Pulmonary artery endothelial cell (primary cell): ENCODE measurements at places on chromosomes 13 and 19. TPM values are rescaled to one million over a fixed set of nuclear protein-coding genes. Genes with fewer than 3 reads are reported as not detected.

Gene OR7A5
- not detected in 2 replicates for total RNA-seq

DNA sequence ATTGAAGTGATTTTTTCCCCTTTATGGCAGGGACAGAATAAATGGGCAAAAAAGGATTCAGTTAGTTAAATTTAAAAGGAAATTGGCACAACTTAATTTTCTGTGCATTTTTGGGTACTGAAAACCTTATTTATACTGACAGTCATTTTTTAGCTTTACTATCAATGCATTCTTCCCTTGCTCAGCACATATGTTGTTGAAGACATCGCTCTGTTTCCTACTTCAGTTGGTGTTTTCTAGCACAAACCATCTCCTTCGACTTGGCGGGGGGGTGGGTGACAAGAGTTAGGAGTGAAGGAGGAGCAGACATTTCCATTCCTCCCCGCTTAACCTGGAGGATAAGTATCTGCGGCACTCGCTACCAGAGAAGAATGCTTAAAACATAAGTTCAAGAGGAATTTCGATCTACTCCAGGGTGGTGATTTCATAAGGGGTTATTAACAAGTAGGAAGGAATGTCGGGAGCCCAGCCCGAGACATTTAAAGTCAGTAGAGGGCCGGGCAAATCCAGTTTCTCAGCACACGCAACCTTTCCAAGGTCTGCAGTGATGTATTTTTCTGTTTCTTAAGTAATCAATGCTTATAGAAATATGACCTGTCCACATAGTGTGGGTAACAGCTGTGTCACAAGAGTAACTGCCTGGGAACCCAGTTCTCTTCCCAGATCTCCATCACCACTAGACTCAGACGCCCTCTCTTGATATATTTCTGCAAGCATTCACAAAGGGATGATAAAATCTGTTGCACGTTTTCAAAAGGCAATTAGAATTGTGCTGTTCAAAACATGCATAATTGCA is 525.8 kb downstream of the MYO16 start:
- no peak for DNase-seq

- DNase-seq, result no peak
Measured at GRCh38 chr13:109309625-109310363, 476.6 kb downstream of the IRS2 start.

Gene SIGLECL1
- not detected in 2 replicates for total RNA-seq

Gene GPR18
- total RNA-seq, result not detected in 2 replicates

Gene RFPL4A
- 0.11 and 0.13 TPM in 2 replicates for total RNA-seq

DNA sequence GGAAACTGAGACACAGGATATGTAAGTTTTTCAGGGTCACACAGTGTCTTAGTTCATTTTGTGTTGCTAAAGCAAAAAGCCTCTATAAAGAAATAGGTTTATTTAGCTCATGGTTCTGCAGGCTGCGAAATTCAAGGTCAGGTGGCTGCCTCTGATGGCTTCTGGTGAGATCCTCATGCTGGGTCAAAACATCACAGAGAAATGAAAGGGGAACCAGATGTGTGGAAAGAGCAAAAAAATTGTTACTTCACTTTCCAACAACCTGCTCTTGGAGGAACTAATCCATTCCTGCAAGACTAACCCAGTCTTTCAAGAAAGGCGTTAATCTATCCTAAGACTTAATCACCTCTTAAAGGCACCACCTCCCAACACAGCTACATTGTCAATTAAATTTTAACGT is 64.2 kb upstream of the UBL3 start:
- no peak for DNase-seq

- DNase-seq, result no peak
Measured at GRCh38 chr13:33262062-33262487, 23.5 kb downstream of the STARD13 start.

DNA sequence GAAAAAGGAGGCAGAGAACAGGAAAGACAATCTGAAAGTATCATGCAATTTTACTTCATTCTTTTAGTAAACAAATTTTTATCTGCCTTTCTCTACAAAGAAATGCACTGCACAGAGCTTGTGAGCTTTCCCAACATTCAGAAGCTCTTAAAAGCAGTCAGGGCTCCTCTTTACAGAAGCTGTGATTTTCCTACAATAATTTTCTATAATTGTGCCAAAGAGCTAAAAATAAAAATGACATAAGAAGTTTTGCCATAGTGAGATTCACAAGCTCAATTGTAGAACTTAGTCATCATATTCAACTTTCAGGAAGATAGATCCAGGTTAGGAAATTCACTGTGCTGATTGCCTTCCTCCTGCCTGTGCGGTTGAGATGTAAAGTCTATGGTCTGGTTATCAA is 341.4 kb downstream of the PCDH9 start:
- no peak for DNase-seq

Gene HSD17B14
- total RNA-seq, result 4.8 and 6.4 TPM in 2 replicates

Gene MEGF8
- total RNA-seq, result 24.6 and 27.5 TPM in 2 replicates

DNA sequence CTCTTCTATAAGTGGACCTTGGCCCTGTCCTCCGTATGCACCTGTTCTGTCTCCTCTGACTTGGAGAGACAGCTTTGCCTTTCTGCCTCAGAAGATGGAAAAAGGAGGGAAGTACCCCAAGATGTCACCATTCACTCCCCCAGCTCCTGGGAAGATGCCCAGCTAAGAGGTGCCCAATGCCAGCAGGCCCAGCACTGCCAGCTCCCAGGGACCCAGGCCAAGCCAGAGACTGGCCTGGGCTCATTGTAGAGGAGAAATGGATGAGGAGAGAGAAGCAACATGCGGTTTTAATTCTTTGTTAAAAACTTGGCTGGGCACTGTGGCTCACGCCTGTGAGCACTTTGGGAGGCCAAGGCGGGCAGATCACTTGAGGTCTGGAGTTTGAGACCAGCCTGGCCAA is 111.5 kb upstream of the ZNF507 start:
- DNase-seq, result no peak

DNA sequence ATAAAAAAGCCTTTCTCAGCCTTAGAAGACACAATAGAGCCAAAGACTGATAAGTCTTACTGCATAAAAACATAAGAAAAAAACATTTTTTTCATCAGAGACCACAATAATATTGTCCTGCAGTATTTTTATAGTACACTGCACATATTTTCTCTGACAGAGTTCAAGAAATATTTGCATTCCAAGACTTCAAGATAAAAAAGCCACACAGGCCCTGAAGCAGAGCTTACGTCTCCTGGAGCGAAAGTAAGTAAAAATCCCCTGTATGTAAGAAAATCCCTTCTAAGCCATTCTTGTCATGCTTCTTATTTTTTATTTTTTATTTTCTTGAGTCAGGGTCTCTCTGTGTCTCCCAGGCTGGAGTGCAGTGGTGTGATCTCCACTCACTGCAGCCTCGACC is 755.9 kb downstream of the LIG4 start:
- no peak for DNase-seq

Gene CAMSAP3
- 0.13 and 0.21 TPM in 2 replicates for total RNA-seq

GRCh38 chr19:16394681-16395375 is 70.2 kb downstream of the KLF2 start:
- no peak for DNase-seq

Gene PDX1
- not detected in 2 replicates for total RNA-seq

DNA sequence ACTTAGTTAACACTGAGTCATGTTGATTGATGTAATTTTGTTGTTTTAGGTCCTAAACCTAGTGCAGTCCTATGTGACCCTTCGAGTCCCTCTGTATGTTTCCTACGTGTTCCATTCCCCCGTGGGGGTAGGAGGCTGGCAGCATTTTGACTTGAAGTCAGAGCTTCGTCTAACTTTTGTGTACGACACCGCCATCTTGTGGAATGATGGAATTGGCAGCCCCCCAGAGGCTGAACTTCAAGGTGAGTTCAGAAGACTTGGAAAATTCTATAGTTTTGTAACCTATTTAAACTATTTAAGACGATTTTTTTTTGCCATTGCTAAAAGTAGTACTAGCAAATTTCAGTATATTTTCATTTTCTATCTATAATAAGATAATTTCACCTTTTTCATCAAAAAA is 117.9 kb downstream of the STOML3 start:
- DNase-seq, result no peak

DNA sequence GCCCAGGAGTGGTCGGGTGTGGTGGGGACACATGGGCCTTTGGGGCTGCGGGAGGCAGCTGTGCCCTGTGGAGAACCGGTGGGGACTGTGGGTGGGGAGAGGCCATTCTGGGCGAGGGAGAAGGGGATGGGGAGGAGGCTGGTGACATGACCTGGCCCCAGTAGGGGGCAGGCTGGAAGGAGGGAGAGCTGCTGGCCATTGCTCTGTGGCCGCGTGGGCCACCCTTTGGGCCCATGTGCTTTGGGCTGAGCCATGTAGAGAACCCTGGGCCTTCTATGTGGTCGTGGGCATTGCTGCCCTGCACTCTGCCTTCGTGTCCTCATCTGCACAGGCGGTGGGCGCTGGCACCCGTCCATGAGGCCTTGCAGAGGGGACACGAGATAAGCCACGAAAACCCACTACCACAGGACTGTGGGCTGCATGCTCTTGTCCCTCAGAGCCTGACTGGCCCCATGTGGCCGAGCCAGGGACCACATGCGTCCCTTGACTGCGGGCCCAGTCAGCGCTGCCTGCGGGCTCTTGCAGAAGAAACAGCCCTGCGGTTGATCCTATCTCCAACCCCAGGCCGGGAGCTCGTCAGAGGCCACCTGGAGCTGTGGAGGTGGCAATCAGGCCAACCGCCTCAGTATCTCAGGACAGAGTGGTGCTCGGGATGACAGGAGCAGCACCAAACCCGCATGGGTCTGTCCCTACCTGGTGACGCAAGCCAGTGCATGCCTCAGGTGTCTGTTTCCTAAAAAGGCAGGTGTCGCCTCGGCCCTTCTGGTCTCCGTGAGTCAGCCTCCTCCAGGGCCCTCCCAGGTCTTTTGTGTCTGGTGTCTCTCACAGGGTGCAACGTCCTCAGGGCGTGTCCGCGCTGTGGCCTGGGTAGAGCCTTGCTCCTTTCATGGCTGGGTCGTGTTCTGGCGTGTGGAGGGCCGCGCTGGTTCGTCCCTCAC is 14.3 kb downstream of the FZR1 start:
- no peak for DNase-seq

DNA sequence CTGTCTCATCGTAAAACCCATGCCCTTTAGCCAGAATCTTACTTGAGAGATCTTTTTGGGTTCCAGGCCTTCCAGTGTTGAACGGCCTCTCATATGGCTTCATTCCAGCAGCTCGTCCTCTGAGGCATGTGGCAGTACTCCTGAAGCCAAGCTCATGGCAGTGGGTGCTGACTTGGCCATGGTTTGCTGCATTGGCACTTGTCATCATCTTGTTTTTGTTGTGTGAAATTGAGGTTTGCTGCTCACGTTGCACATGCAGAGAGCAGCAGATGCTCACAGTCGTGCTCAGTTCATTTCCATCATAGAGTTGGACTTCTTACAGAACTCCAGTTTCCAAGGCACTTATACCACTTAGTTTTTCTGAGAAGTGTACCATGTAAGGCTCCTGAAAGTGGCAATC is 14.9 kb downstream of the TEX29 start:
- no peak for DNase-seq

GRCh38 chr19:18433015-18433691 is 4.8 kb downstream of the ISYNA1 start:
- no peak for DNase-seq

- DNase-seq, result no peak
Measured at GRCh38 chr13:39776439-39776838, 121.0 kb downstream of the COG6 start.

- DNase-seq, result no peak
Measured at GRCh38 chr19:38317104-38317612, 1.4 kb upstream of the YIF1B start.

DNA sequence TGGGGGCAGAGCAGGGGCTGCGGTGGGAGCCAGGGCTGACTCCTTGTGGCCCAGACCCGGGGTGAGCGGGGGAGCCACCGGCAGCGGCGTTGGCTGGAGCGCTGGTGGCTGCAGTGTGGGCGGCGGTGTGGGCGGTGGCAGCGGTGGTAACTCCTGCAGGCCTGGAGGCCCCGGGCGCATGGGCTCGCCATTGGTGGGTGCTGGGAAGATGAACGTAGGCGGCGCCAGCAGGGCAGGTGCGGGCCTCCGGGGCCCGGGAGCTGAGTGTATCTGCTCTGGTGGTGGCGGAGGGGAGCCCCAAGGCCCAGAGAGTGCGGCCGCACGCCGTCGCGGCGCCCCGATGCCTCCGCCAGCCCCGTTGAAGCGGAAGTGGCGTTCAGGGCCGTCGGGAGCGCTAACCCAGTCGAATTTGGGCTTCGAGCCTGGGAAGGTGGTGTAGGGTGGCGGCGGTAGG is 2.0 kb downstream of the GGN start:
- no peak for DNase-seq

- DNase-seq, result no peak
Measured at GRCh38 chr19:50557009-50557613, 11.1 kb downstream of the LRRC4B start.

DNA sequence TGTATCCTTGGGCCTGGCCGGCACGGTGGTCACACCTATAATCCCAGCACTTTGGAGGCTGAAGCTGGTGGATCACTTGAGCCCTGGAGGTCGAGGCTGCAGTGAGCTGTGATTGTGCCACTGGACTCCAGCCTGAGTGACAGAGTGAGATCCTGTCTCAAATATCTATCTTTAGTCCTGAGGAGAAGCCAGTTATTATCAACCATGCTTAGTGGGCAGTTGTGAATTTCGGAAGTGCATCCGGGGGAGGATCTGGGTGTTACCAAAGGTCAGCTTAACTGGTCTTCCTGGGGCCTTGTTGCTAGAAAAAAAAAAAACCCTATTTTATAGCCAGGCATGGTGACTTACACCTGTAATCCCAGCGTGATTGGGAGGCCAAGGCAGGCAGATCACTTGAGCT is 9.6 kb downstream of the DHDH start:
- no peak for DNase-seq

Gene ZIM2
- total RNA-seq, result 0.46 TPM in 1 of 2 replicates, not detected in the other

Gene LGALS4
- total RNA-seq, result not detected in 2 replicates

DNA sequence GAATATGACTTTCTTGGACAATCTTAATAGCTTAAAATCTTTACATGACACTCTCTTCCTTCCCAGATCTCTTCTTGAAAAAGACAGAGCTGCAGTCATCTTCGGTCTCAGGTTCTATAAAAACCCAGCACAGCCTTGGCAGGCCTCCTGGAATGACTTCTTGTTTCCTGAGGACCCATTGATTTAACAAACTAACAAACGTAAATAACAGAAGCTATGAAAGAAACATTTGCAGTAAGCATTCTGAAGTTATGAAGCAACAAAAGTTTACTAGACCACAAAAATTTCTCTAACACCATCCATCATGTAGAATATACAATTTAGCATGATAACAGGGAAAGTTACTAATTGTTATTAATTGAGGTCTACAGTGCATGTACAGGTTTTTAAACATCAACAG is 62.8 kb upstream of the STARD13 start:
- DNase-seq, result no peak
